Right lobe of liver (tissue), 6 donors: ENCODE measurements at places on chromosomes 12 and 14. TPM values are rescaled to one million over a fixed set of nuclear protein-coding genes. Genes with fewer than 3 reads are reported as not detected.
A peak's percentile ranks its signal among the peaks of the same experiment; 100 is the strongest.

Gene TAS2R20
- 1.3 TPM for total RNA-seq

Gene PTPN11
- total RNA-seq, result 66.7 TPM

GRCh38 chr14:59377491-59377890 lies 87.7 kb downstream of the GPR135 start:
- DNase-seq, result no peak

DNA sequence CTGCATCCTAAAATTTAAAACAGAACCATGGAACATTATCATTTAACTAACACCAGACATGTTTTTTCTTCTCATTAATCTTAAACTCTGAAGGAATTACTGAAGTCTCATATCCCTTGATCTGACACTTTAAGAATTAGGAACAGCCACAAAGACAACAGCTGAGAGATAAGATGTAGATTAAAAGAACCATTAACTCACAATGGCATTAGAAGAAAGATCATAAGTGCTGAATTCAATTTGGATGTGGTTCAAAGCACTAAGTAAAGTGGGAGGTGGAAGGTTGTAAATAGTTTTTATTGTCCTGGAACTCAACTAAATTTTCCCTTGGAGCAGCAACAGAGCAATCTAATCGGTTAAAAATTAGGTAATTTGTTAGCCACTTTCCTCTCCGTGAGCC lies 199.0 kb upstream of the ATP2B1 start:
- DNase-seq, result no peak

Gene YEATS4
- 4.1 TPM for total RNA-seq

Gene RD3L
- 0.25 TPM for total RNA-seq

- no peak for DNase-seq
Measured at GRCh38 chr12:49672301-49673217, 34.6 kb downstream of the FMNL3 start.

DNA sequence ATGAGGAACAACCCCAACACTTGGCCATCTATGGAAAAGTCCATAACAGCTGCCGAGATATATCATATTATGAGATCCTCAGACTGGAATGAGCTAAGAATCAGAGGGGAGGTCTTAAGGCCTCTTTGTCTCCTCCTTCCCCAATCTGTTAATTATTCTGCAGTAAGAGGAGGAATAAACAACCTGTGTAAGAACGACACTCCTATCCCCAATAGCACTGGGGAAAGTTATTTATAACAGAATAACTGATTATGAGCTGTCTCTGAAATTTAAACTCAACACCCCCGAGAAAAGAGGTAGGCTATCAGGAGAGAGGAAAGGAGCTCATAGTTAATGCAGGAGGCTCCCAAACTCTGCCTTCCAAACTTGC lies 68.0 kb downstream of the NIN start:
- no peak for DNase-seq

Gene CLEC6A
- not detected for total RNA-seq

Gene AICDA
- total RNA-seq, result not detected

DNA sequence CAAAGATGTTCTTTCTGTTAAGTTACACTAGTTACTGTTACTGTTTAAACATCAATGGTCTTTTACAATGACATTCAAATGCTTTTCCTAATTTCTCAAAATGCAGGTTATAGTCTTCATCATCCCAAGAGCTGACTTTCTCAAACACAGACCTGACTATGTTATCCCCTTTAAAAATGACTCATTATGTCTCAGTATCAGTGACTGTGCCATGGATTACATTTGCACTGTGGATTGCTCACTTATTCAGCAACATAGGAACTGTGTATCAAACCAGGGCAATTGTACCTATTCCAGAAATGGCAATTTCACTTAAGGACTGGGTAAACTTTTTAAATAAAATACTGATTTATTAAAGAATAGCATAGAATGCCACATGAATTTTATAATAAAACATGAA lies 630.2 kb upstream of the NOVA1 start:
- DNase-seq, result no peak

- no peak for DNase-seq
Measured at GRCh38 chr12:25197608-25198007, 2.6 kb downstream of the ETFRF1 start.

GRCh38 chr12:76708296-76708695 lies 55.6 kb upstream of the ZDHHC17 start:
- DNase-seq, result no peak

DNA sequence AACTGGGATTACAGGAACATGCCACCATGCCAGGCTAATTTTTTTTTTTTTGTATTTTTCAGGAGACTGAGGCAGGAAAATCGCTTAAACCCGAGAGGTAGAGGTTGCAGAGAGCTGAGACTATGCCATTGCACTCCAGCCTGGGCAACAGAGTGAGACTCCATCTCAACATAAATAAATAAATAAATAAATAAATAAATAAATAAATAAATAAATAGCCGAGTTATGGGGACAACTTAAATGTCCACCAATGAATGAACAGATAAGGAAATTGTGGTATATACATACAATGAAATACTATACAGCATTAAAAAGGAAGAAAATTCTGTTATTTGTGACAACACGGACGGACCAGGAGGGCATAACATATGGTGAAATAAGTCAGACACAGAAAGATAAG lies 325.7 kb downstream of the NELL2 start:
- DNase-seq, result no peak

- DNase-seq, result no peak
Measured at GRCh38 chr14:60965402-60965801, 15.5 kb downstream of the TRMT5 start.

- DNase-seq, result peak; percentile 81
Measured at GRCh38 chr14:96038920-96039632, at the start of gene C14orf132. C14orf132 (plus strand) TSS chr14:96039362; CDS start chr14:96039501, 139 bp downstream.

DNA sequence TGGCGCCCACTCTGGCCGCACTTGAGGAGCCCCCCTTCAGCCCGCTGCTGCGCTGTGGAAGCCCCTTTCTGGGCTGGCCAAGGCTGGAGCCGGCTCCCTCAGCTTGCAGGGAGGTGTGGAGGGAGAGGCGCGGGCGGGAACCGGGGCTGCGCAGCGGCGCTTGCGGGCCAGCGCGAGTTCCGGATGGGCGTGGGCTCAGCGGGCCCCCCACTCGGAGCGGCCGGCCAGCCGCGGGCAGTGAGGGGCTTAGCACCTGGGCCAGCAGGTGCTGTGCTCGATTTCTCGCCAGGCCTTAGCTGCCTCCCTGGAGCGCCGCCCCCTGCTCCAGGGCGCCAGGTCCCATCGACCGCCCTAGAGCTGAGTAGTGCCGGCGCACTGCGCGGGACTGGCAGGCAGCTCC lies 8.0 kb upstream of the VWF start:
- no peak for DNase-seq

DNA sequence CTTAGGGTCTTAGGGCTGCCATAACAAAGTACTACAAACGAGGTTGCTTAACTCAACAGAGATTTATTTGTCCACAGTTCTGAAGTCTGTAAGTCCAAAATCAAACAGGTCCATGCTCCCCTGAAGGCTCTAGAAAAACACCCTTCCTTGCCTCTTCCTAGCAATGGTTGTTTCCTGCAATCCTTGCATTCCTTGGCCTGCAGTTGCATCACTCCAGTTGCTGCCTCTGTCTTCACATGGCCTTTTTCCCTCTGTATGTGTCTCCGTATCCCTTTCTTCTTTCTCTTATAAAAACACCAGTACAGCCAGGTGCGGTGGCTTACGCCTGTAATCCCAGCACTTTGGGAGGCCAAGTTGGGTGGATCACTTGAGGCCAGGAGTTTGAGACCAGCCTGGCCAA lies 17.4 kb downstream of the KCNMB4 start:
- no peak for DNase-seq
